Activated CD8-positive, alpha-beta memory T cell treated with anti-CD3 and anti-CD28 coated beads, Interleukin-2, amount 10 ng/mL, durations not matched to agents 7 days and 5 days (primary cell): ENCODE measurements at places on chromosomes 4 and X. TPM values are rescaled to one million over a fixed set of nuclear protein-coding genes. Genes with fewer than 3 reads are reported as not detected.

FAM184B gene
- not detected for total RNA-seq

TACR3 gene
- not detected for total RNA-seq

IL3RA gene
- 3.1 TPM for total RNA-seq

CSN1S1 gene
- total RNA-seq: not detected

MAOB gene
- total RNA-seq: not detected

SSX2 gene
- total RNA-seq: not detected

DGAT2L6 gene
- total RNA-seq: not detected

ALAS2 gene
- not detected for total RNA-seq

S100P gene
- 5.6 TPM for total RNA-seq

FDCSP gene
- total RNA-seq: not detected

MANBA gene
- total RNA-seq: 16.5 TPM

UNC5C gene
- total RNA-seq: not detected
